Calu3 (cell line): ENCODE measurements at places on chromosomes 1 and 21.

DNA sequence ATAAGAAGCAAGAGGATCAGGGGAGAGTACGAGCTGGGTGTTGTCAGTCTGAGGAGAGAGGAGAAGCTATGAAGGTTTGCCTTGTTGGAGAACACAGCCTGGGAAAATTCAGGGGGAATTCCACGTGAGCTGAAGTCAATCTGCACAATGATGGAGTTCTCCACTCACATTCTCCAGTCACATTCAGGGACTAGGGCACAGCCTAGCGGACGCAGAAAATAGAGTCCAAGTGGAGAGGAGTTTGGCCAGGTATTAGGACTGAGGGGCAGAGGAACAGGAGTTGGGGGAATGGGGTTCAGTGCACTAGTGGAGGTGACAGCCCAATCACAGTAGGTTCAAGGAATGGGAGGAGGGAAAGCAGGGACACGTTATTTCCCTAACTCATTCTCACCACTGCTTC lies 124.0 kb downstream of the KCNH1 start:
- DNase-seq = no peak

DNA sequence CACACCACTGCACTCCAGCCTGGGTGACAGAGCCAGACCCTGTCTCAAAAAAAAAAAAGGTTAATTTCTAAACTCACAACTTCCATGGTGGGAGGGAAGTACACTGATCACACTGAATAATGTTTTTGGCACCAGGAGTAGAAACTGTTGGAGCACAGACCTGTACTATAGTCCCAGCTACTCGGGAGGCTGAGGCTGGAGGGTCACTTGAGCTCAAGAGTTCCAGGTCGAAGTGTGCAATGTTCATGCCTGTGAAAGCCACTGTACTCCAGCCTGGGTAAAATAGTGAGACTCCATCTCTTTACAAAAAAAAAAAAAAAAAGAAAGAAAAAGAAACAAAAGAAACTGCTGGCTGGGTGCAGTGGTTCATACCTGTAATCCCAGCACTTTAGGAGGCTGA lies 35.3 kb downstream of the TMEM50B start:
- no peak for DNase-seq

DNA sequence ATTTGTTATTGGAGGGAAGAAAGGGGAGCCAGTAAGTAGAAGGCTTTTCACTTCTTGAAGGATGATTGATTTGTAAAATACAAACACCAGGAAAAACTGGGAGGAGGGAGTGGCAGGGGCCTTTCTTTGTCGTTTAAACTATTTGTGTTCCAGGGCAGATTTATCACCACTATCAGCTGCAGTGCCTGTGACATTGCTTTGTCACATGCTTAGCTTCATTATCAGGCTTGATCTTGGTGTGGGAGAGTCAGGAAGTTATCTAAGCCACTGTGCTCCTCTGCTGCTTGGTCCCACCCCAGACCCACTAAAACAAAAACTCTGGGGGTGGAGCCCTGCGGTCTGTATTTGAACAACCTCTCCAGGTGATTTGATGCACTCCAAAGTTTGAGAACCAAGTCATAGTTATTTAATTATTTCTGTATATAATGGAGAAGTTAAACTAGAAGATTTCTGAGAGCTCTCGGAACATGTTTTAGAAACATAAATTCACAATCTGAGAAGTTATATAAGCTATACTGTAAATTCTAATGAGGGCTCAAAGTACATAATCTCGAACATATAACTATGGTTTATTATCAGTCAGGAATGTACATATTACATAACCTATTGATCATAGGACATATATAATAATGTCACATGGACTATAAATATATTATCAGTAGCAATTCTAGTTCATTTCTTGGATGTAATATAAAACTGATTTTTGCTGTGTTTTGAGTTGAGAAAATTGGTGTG lies 87.9 kb downstream of the CDC14A start:
- DNase-seq = no peak

GRCh38 chr1:151568626-151569088 lies 28.5 kb downstream of the TUFT1 start:
- DNase-seq = no peak

DNA sequence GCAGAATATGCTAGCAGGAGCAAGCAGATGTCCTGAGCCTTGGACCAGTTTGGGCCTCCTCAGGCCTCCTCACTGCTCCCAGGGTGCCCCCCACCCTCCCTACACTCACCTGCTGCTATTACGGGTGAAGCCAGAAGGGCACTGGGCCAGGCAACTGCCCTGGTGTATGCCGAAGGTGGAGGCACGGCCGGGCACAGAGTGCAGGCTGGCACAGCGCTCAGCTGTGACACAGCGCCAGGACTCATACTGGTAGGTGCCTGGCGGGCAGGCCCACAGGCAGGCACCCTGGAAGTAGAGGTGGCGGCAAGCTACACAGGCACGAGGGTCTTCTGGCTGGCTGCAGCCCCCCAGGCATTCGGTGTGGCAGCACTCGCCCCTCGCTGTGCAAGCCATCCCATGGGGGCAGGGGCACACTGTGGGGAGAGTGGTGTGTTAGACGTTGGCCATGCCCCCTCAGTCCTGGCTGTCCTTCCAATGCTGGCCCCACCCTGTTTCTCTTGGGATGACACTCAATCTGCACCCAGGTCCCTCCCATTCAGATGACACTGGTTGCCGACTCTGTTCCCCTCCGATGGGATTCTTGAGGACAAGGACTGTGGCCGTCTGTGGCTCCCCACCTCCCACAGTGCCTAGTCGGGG lies 7.0 kb downstream of the INSRR start:
- DNase-seq = no peak

DNA sequence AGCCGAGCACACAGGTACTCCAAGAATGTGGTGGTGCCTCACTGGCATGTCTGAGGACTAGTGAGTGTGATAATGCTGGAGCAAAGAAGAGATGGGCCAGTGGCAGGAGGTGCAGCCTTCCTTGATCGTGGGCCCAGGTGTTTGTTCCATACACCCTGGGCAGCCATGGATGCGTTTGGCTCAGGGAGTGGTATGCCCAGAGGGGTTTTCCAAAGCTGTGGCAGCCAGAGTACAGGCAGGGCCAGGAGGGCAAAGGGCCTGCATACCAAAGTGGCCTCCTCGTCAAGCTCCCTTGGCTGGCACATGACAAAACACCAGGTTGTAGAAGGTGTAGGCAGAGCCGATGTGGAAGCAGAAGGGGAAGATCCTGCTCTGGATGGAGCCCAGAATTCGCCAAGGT lies 19.0 kb downstream of the PARS2 start:
- DNase-seq = no peak

GRCh38 chr1:53061859-53062707 lies at the start of gene PODN:
Gene PODN (plus strand): TSS chr1:53062213. CDS start chr1:53069856, 7,643 bp downstream.
- no peak for DNase-seq

DNA sequence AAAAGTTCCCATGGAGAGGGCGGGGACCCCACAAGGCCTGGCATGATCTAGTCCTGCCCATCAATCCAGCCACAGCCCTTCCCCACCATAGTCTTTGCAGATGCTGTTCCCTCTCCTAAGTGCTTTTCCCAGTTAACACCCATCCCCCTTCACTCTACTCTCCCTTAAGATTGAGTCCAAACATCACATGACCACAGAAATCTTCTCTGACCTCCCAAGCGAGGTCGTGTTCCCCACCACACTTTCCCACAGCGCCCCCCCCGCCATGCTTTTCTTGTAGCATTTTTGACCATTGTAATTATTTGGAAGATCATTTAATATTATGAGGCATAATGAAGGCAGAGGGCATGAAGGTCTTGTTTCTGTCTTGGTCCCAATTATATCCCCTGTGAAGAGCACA lies 4.3 kb upstream of the HSPG2 start:
- DNase-seq = no peak

DNA sequence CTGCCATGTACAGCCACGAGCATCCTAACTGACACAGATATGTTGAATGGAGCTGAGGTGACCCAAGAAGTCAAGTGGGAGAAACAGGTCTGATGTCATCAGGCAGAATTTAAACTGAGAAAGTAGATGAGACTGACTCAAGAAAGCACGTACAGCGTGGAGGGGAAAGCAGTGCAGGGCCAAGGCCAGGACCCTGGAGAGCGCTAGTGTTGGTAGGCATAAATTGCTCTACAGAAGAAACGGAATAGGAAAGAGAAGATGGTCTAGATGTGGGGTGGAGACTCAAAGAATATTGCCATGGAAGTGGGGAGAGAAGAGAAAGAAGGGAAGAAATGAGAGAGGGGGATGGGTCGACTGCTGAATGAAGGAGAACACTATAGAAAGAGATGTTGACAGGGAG lies 45.3 kb upstream of the GJB5 start:
- DNase-seq = no peak

DNA sequence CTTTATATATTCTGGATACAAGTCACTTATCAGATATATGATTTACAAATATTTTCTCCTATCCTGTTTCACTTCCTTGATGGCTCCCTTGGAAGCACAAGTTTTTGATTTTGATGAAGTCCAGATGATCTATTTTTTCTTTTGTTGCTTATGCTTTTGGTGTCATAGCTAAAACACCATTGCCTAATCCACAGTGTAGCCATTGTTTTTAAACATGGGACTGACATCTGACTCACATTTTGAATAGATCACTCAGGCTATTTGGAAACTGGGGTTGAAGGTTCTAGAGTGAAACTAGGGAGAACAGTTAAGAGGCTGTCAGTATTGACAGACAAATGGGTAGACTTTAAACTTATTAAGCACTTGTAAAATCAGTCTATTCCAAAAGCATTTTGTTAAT lies 16.6 kb downstream of the AK4 start:
- DNase-seq = no peak

- DNase-seq = no peak
Measured at GRCh38 chr1:56569661-56570060, 9.7 kb downstream of the PLPP3 start.

GRCh38 chr1:46533179-46533864 lies 18.1 kb downstream of the KNCN start:
- DNase-seq = peak; percentile 22

GRCh38 chr1:214067853-214068703 lies 80.3 kb downstream of the PROX1 start:
- DNase-seq = no peak

GRCh38 chr1:183778568-183779433 lies 26.1 kb upstream of the RGL1 start:
- DNase-seq = no peak

GRCh38 chr21:44304877-44305293 lies 5.0 kb downstream of the PFKL start:
- DNase-seq = peak; percentile 56

DNA sequence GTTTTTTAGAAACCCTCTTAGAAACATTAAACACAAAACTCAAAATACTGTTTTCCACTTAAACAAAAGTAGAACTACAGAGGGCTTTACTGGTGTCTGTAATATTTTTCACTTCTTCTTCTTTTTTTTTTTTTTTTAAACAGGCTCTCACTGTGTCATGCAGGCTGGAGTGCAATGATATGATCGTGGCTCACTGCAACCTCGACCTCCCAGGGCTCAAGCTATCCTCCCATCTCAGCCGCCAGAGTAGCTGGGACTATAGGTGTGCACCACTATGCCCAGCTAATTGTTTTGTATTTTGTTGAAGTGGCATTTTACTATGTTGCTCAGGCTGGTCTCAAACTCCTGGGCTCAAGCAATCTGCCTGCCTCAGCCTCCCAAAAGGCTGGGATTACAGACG lies 194.8 kb downstream of the DAB1 start:
- DNase-seq = no peak

- DNase-seq = no peak
Measured at GRCh38 chr1:173426057-173426456, 51.1 kb upstream of the PRDX6 start.

DNA sequence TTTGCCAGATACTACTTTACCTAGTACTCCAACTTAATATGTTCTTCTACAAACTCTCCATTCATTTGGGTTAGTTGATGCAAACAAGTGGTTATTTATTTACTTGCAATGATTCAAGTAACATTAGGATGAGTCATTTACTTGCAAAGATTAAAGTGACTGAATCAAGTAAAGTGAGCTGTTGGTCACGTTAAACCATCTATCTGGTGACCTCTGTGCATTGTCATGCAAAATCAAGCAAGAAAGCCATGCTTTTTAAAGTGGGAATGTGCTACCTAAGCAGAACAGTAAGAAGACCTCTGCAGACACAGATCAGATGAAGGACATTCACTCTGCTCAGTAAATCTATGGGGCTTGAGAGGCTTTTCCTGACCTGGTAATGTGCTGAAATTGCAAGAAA lies 254.7 kb downstream of the LRRIQ3 start:
- no peak for DNase-seq

GRCh38 chr1:88088481-88088880 lies 595.6 kb upstream of the PKN2 start:
- DNase-seq = no peak

GRCh38 chr1:201766131-201766866 lies 62.7 kb upstream of the IPO9 start:
- no peak for DNase-seq

DNA sequence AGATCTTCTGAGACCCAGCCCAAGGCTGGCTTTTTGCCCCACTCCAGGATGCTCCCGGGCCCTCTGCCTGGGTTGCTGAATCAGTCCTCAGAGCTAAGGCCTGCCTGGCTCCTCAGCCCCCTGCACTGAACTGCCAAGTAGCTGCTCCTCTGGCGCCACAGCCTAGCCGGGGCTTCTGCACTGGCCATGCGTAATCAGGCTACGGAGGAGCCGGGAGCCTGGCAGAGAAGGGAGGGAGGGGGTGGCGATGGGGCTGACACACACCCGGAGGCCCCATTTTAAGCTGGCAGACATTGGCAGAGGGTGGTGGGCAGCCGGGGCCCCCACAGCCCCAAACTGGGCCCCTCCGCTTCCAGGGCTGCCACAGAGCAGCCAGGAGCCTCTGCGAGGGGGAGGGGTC lies 38.7 kb downstream of the ALPL start:
- DNase-seq = no peak

DNA sequence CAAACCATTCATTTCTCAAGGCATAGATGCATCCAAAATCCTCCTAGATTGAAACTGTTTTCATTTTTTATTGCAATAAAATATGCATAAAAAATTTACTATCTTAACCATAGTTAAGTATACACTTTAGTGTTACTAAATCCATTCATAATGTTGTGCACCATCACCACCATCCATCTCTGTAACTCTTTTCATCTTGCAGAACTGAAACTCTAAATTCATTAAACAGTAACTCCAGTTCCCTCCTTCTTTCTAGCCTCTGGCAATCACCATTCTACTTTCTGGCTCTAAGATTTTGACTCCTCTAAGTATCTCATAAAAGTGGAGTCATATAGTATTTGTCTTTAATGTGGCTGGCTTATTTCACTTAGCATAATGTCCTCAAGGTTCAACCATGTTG lies 236.8 kb downstream of the SMYD3 start:
- no peak for DNase-seq

- DNase-seq = no peak
Measured at GRCh38 chr1:5375481-5375880, 616.7 kb downstream of the NPHP4 start.

- DNase-seq = no peak
Measured at GRCh38 chr21:44450402-44450801, 4.9 kb upstream of the LRRC3 start.
